Upper lobe of left lung (tissue), 6 donors: ENCODE measurements at places on chromosomes 7 and 10. TPM values are rescaled to one million over a fixed set of nuclear protein-coding genes. Genes with fewer than 3 reads are reported as not detected.

Gene ETV1
- 50.2 TPM for total RNA-seq

Gene EN2
- total RNA-seq = not detected

Gene MALRD1
- 4.3 TPM for total RNA-seq

Gene CACNB2
- 6.3 TPM for total RNA-seq

Gene GPR158
- 0.09 TPM for total RNA-seq

Gene TMEM236
- 4.6 TPM for total RNA-seq

Gene CYP26C1
- total RNA-seq = 0.37 TPM

Gene HABP2
- total RNA-seq = 0.20 TPM

Gene HMX3
- not detected for total RNA-seq

Gene CNPY1
- not detected for total RNA-seq

Gene ZNF853
- 3.1 TPM for total RNA-seq

Gene CALHM3
- total RNA-seq = not detected

Gene DENND2A
- 4.1 TPM for total RNA-seq

Gene WDR86
- total RNA-seq = 9.4 TPM

Gene DRGX
- not detected for total RNA-seq

Gene TDRD1
- total RNA-seq = 0.15 TPM

Gene DIP2C
- 19.2 TPM for total RNA-seq

Gene SSC4D
- 1.9 TPM for total RNA-seq

Gene COL28A1
- 1.5 TPM for total RNA-seq
